Islet precursor cell (in vitro differentiated cells): ENCODE measurements at places on chromosomes 1 and 21.

- no peak for DNase-seq
Measured at GRCh38 chr1:17973694-17974093, 133.9 kb upstream of the IGSF21 start.

DNA sequence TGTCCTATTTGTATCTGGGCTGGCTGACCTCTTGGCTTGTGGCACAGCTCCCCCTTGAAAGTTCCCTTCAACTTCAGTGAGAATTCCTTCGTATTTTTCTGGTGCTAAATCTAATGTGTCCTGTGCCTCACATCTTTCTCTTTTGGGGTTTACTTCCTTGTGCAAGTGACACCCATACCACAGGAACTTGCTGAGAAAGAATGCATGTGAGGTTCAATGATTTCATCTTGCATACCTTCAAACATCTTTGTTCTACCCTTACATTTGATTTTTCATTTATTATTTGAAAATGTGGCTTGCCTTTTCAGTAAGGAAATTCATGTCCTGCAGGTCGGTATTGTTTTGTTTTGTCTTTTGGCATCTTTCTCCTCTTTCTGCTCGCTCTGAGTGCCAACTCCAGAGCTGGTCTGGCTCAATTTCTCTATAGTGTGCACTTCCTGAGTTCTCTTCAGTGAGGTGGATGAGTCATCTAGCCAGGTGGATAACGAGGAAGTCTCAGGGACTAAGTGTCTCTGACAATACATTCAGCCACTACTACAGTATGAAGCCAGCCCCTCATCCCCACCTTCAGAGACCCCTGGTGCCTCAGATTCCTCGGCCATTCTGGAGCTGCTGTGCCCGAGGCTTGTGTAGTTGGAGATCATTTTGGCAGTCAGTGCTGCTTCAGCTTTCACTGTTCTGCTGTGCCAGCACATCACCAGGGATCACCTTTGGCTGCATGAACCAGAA is 59.5 kb downstream of the RIPK4 start:
- no peak for DNase-seq

GRCh38 chr21:45742247-45742646 is 98.7 kb downstream of the PCBP3 start:
- DNase-seq, result no peak

GRCh38 chr1:54362881-54363340 is 43.3 kb downstream of the SSBP3 start:
- DNase-seq, result peak; percentile 64

- DNase-seq, result no peak
Measured at GRCh38 chr1:24696041-24696755, 49.0 kb upstream of the CLIC4 start.

DNA sequence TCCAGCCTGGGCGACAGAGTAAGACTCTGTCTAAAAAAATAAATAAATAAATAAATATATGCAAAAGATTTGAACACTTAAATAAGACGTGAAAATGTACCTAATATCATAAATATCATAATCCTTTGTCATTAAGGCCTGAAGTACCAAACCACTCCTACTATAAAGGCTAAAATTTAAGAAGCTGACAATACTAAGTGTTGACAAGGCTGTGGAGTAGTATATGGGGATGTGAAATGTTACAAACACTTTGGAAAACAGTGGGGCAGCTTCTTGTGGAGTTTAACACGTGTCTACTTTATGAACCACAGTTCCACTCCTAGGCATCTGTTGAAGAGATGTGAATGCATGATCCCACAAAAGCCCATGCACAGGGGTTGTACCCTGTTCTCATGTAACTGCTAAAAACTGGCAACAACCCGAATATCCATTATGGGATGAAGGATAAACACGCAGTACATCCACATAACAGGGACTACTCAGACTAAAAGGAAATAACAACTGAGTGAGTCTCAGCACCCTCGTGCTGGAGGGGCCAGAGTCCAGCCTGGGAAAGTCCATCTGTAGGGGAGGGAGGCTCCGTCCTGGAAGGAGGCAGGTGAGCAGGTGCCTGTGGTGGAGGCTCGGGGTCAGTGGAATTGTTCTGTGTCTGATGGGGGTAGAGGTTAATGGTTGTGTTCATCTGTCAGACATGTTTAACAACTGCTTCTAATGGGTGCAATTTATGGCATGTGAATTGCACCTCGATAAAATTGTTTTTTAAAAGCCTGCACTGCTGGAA is 6.7 kb upstream of the SLC19A1 start:
- peak; percentile 26 for DNase-seq

GRCh38 chr1:206709772-206710459 is 25.2 kb downstream of the MAPKAPK2 start:
- DNase-seq, result no peak

GRCh38 chr1:162248854-162249535 is 127.7 kb downstream of the SPATA46 start:
- no peak for DNase-seq

DNA sequence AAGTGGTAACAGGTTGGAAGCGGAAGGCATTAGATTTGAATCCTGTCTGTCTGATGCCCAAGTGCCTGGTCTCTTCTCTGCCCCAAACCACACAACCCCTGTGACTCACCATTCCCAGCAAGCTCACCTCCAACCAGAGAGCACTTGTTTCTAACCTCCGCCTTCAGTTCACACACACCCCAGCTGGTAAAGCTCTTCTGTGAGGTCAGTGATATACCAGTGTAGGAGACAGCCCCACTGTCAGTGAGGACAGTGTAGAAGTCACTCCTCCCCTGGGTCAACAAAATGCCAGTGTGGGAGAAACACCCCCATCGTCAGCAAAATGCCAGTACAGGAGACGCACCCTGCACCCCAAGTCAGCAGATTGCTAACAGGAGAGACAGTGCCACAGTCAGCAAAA is 2.6 kb downstream of the RIMS3 start:
- DNase-seq, result peak; percentile 70

DNA sequence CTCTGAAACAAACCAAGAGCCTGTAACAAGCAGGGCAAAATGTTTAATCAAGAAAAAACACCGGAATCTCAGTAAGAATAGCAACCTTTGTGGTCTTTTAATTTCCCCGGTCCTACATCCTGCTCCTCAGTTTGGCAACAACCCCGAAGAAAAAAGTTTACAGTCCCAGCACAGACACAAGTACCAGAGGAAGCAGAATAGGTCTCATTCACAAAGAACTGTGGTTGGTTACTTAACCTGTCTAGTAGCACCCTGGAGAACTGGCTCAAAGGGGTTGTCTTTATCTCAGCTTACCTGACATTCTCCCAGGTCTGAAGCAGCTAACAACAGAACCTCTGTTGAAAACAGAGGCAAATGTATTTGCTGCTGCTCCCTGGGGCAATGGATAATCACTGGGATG is 399.3 kb downstream of the AJAP1 start:
- DNase-seq, result peak; percentile 81

DNA sequence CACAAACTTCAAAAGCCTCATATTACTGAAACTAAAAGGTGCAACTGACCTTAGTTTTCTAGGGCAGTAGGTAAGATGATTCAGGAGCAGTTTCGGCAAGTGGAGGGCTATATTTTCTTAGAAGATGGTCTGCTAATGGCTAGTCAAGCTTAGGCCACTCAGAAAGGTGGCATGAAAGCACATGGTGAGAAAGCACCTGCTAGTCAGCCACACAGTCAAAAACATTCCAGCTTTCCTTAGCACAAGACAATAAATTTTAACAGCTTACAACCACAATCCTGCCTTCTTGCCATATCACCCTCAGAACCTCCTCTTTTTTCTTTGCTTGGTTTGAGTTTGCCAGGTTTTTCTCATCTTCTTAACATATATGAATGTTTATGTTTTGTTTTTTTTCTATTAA is 81.1 kb upstream of the SLFNL1 start:
- DNase-seq, result no peak

GRCh38 chr21:17264182-17264581 is 248.7 kb upstream of the CXADR start:
- DNase-seq, result no peak

DNA sequence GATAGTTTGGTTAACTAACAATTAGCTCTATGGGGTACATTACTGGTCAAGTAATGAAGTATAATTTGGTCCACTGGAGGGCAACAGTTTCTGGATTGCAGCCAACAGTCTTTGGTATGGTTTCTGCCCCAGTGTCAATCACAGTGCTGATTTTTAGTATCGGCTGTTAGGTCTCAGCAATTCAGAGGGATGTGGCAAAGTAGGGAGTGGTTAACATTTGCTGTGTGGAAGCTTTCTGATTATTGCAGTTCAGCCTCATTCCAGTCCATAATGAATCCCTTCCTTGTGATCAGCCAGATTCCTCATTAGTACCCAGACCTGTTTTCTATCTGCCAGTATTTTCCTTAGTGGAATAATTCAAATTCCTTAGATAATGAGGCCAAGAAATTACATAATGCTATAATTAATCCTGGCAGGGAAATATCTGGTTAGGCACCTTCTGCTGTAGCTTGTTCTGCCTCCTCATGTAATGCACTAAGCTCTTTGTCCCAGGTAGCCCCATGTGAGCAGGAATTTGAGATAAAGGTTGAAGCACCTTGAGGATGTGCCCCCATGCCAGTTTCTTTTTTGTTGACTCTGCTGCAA is 14.0 kb downstream of the F3 start:
- peak; percentile 63 for DNase-seq

GRCh38 chr1:31576201-31576669 is at the start of gene TINAGL1:
Gene TINAGL1, plus strand, starts transcription at chr1:31576515. Its CDS starts 634 bp downstream, at chr1:31577149.
- peak; percentile 94 for DNase-seq

DNA sequence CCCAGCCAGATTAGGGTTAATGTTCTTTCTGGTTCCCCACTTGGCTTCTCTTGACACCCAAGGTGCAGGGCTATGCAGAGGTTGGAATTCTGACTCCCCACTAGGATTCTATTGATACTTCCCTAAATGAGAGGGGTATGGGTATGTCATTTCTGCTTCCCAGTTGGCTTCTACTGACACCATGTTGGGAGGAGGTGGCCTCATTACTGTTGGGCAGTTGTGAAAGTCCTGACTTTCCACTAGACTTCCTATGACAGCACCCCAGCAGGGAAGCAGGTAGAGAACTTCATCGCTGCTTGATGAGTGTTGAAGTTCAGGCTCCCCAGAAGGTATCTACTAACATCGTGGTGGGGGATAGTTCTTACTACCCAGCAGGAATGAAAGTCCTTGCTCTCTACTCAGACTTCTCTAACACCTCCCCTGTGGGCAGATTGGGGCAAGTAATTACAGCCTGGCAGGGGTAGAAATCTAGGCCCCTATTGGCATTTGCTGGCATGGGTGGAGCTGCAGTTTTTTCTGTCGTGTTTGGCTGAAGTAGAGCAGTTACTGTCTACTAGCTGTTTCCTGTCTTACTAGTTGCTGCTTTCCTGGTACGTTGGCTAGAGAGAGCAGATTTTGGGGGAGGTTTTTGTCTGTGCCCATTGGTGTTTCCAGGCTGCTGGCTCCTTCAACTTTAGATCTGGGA is 41.5 kb downstream of the ZYG11B start:
- no peak for DNase-seq

DNA sequence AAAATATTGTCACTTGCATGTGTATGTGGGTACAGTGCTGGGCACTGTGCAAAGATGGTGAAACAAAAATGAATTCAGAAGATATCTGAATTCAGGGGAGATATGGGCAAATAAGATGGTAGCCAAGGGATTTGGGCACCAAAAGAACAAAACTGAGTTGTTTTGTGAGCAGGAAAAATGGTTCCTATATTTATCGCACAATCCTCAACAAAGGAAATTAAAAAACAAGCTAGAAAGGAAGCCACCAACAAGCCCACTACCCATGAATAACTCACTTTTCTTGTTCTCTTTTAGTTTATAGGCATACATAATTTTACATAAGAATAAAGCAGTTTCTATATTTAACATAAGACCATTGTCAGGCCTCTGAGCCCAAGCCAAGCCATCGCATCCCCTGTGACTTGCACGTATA is 40.7 kb upstream of the VASH2 start:
- no peak for DNase-seq

DNA sequence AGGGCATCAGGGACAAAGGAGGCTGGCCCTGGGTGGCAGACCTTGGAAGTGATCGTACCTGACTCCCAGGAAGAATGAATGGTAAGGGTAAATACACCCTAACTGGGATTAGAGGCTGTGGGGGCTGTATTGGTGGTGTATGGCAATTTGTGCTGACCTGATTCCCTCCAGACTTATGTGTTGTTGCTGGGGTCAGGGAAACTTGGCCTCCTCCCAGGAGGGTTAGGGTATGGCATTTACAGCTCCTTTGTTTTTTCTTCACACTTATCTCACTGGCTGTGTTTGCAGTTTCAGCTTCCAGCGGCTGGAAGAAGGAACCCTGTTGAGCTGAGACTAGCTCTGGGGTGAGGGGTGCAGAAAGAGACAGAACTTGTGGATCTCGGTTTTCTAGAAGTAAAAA is 8.2 kb downstream of the VANGL1 start:
- peak; percentile 68 for DNase-seq

- DNase-seq, result no peak
Measured at GRCh38 chr1:72946903-72947499, 664.7 kb upstream of the NEGR1 start.

DNA sequence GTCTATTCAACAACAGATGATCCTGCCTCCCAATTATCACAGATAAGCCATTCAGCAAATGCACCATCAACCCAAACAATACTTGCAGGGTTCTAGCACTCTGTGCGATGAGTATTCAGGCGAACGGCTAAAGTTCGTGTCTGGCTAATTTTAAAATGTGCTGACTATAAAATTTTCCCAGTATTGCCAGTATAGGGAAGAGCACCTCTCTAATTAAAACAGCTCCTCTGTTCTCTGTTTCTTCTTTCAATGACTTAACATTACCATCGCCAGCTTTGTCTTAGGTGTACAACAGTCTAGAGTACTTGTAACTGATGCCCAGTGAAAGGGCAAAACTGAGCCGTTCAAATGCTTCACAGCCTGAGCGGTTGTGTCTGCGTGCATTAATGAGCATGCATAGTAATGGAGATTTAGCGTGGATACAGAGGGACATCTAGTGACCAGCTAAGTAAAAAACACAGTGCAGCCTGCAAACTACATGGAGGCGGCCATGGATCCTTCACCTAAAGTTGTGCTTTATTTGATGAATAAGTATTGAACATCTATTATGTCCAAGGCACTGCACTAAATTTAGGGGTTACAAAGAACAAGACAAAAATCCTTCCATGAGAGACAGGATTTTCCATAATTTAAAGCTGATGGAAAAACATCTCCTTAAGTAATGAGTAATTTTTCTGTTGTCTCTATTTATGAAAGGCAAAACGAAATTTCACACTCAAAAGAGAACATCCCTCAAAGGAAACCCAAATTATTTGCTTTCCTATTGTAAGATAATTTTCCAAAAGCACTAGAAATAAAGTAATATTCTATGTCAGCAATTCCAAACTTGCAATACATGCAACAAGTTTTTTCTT is 120.0 kb downstream of the SETD4 start:
- peak; percentile 69 for DNase-seq

DNA sequence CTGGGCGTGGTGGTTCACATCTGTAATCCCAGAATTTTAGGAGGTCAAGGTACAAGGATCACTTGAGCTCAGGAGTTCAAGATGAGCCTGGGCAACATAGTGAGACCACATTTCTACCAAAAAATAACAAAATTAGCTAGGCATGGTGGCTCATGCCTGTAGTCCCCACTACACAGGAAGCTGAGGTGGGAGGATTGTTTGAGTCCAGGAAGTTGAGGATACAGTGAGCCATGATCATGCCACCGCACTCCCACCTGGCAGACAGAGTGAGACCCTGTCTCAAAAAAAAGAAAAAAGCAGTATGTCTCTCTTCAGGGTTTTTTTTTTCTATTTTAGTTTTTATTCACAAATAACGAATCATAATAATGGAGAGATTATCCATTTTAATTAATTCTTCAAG is 233.7 kb upstream of the DMRTA2 start:
- no peak for DNase-seq

- DNase-seq, result no peak
Measured at GRCh38 chr1:227544067-227545050, 19.0 kb upstream of the ZNF678 start.

- DNase-seq, result no peak
Measured at GRCh38 chr1:235806123-235806522, 60.6 kb downstream of the LYST start.
